Choroid plexus epithelial cell (primary cell): ENCODE measurements at places on chromosomes 6 and 20.

GRCh38 chr6:52741872-52742271, 21.4 kb downstream of the GSTA2 start:
- no peak for DNase-seq

- DNase-seq: no peak
These were observed 43.0 kb upstream of the PTPN1 start for GRCh38 chr20:50467174-50467573.

GRCh38 chr20:44800391-44801046, 9.8 kb downstream of the RIMS4 start:
- no peak for DNase-seq

GRCh38 chr6:134446218-134446848, 128.4 kb upstream of the SGK1 start:
- peak; percentile 40 for DNase-seq

DNA sequence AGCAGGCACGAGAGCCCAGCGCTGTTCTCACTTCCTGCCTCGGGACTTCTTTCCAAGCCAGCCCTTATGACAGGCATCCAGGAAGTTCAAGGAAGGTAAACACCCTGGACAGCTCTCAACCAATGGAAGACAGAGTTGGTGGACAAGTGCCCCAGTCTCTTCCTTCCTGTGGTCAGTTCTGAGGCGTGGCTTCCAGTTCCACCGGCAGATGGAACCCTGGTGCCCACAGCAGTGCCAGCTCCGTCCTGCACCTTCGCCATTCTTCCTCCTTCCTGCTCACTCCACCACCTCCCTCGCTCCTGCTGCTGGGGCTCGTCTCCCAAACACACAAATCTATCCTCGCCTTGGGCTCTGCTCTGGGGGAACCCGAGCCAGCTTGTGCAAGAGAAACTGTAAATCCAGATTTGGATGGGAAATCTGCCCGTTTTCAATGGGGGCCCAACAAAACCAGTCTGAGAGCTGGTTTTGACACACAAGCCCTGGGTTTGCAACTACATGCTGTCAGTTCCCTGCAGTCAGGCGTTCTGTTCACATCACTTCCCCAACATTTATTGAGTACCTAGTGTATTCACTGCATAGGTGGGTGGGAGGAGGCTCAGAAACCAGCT, 162.7 kb downstream of the GRM4 start:
- peak; percentile 17 for DNase-seq

GRCh38 chr6:11231108-11231463, 1.4 kb downstream of the NEDD9 start:
- no peak for DNase-seq

DNA sequence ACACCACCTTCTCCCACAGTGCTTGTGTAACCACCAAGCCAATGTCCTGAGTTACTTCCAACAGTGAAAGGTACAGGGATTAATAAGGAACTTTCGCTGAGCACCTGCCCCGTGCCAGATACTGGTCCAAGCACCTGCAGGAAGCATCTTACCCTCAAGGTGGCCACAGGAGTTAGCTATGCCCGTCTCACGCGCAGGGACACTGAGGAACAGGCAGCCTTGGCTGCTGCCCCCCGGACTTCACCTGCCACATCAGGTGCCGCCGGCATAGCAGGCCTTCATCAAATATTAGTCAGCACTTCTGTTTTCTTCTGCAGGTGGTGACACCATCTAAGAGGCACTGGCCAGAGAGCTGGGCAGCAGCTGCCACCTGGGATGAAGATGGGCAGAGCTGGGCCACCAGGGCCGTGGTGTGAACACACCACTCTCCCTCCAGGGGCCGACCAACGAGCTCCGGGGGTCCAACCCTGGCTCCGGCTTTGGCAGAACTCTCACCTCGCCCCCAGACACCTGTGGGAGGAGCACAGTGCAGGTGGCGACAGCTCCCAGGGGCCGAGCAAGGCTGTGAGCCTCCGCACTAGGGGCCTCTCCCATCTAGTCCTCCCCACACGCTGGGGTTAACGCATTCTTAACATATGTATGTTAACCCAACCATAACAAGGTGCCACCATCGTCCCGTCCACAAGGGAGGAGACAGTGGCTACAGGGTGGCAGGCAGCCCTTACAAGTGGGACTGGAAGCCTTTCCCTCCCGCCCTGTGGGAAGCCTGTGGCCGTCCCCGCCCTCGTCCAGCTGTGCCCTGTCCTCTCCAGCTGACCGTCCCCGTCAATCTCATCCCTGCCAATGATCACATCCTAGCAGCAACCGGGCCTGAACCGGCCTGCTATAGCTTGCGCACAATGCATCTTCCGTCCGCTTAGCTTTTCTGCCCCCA, 2.9 kb upstream of the PPDPF start:
- no peak for DNase-seq

DNA sequence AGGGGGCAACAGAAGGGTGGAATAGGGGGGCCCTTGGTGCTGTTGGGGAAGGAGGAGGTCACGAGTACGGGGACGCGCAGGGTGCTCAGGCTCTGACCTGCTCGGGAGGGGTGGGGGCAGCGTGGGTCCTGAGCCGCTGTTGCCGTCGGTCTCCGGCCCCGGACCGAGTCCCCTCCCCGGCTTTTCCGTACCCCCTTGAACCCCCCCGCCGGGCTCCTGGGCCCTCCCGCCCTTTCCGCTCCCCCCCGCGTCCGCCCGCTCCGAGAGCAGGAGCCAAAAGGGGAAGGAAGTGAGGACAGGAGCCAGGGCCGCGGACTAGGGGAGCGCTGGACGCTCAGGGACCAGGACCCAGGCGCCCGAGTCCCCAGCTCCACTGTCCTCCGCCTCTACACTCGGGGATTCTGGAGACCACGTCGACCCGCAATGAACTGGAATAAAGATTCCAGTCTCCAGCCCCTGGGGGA, at the start of gene RGL2:
TSS of gene RGL2 (minus strand) at position 170 of the 464 bp plus-strand sequence. CDS start 332 bp downstream, outside the sequence.
- DNase-seq: peak; percentile 55

DNA sequence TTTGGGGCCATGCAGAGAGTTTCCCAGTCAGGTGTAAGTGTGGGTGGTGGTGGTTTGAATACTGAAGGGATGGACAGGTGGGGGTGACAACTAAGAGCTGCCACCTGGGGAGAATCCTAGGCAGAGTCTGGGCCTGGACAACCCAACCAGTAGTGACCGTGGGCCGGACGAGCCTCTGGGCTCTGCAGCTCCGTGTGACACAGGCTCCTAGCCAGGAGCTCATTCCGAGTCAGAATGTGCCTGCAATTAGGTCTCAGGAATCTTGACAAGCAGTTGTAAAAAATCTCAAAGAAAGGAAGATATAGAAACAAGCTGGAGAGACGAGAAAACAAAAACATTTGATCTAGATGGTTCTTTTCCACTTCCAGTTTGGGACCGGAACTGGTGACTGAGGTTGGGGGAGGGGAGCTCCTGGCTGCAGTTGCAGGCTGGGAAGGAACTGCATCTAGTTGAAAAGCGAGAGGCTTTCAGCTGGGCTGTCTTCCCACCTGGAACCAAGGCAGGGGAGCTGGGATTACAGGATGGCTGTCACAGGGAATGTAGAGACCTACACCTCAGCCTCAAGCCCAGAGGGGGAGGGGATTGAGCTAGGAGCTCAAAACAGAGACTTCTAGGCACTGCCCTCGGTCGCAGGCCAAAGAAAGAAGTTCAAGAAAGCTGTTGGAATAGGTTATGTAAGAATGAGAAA, 156.9 kb downstream of the PAX1 start:
- DNase-seq: no peak

GRCh38 chr6:109240370-109241084, 141.7 kb downstream of the CD164 start:
- no peak for DNase-seq

GRCh38 chr20:22680031-22680740, 95.8 kb upstream of the FOXA2 start:
- no peak for DNase-seq

GRCh38 chr20:59994697-59995122, 36.5 kb downstream of the CDH26 start:
- peak; percentile 2 for DNase-seq
